ENCODE measurements at places on chromosomes 12 and 14. TPM values are rescaled to one million over a fixed set of nuclear protein-coding genes. Genes with fewer than 3 reads are reported as not detected.

- no peak for DNase-seq
Observed at GRCh38 chr12:51904951-51905470, 2.3 kb upstream of the ACVRL1 start.

GRCh38 chr12:52097045-52097666, 17.7 kb downstream of the SMIM41 start:
- no peak for DNase-seq

GRCh38 chr12:124758266-124759220, 105.1 kb downstream of the SCARB1 start:
- no peak for DNase-seq

GRCh38 chr12:21940549-21941505, at the start of gene ABCC9:
Gene ABCC9 (minus strand): TSS chr12:21941426. CDS start chr12:21936674, 4,752 bp downstream.
- DNase-seq: no peak

GRCh38 chr14:59454139-59454538, 11.0 kb downstream of the GPR135 start:
- no peak for DNase-seq

- no peak for DNase-seq
Observed at GRCh38 chr12:130367523-130367922, 29.8 kb downstream of the PIWIL1 start.

DNA sequence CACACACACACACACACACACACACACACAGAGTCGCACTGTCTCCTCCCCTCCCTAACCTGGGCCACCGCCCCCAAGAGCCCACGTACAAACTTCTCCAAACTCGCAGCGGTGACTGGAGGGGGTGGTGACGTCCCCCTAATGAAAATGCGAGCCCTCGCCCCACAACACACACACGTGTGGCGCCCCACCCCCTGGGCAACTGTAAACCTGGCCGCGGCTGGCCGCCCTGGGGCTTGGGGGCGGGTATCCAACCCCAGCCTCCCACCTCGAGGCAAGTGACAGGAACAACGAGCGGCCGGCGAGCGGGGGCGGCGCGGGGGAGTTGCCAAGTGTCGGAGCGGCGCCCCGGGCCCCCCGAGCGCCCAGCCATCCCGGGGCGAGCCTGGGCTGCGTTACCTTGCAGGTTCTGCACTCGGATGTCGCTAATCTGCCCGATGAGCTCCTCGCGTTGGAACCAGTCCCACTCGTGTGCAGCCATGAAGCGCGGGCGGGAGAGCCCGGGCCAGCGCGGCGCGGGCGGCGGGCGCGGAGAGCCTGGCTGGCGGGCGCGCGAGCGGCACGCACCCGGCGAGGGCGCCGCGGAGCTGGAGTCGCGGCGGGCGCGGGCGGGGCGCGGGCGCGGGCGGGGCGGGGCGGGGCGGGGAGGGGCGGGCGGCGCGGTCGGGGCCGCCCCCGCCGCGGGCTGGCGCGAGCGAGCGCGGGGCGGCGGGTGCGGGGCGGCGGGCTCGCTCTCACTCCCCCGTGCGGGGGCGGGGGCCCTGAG, at the start of gene CLMN:
Gene CLMN, minus strand, starts transcription at position 597 of the 766 bp plus-strand sequence. Its CDS starts 116 bp downstream, at position 481.
- DNase-seq: peak; percentile 45

- DNase-seq: no peak
Observed at GRCh38 chr12:124620606-124621295, 53.3 kb upstream of the NCOR2 start.

- DNase-seq: no peak
Observed at GRCh38 chr12:123363390-123363739, 1.3 kb downstream of the SBNO1 start.

DNA sequence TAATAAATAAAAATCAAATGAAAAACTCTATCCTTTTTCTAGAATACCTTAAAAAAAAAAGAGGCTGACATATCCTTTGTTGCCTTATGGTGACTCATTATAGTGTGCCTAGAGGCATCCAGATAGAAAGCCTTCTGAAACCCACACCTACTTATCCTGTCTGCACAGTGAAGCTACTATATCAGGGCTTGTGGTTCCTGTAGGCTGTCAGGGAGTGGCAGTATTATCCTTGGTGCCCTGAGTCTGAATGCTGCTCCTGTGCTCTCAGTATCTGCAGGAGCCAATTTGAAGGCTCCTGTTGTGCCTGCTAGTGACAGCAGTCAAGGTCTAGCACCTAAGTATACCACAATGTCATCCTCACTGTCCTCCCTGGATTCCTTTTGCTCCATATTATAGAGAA, 168.4 kb upstream of the AVPR1A start:
- DNase-seq: no peak

DNA sequence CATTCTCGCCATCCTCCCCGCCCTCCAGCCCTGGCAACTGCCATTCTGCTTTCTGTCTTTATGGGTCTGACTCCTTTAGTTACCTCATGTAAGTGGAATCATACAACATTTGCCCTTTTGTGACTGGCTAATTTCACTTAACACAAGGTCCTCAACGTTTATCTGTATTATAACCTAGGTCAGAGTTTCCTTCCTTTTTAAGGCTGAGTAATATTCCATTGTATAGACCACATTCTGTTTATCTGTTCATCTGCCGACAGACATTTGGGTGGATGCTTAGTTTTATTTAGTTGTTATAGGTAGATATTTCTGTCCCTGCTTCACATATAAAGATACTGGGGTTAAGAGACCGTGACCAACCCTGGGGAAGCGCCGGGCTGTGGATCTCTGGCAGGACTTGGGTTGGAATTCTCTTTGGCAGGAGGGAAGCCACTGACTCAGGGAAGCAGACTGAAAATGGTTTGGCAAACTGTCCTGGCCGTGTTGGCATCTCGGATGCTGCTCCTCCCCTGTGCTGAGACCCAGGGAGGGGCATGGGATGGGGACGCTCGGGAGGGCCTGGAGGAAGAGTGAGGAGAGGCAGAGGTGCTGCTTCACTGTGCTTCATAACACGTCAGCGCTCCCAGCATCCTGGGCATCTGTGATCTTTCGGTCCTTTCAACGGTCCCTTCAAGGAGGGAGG, 38.9 kb downstream of the TEAD4 start:
- no peak for DNase-seq

- peak; percentile 80 for DNase-seq
Observed at GRCh38 chr12:50088577-50089335, 3.6 kb downstream of the SMARCD1 start.

- DNase-seq: no peak
Observed at GRCh38 chr12:7666595-7666994, 887 bp upstream of the APOBEC1 start.

DNA sequence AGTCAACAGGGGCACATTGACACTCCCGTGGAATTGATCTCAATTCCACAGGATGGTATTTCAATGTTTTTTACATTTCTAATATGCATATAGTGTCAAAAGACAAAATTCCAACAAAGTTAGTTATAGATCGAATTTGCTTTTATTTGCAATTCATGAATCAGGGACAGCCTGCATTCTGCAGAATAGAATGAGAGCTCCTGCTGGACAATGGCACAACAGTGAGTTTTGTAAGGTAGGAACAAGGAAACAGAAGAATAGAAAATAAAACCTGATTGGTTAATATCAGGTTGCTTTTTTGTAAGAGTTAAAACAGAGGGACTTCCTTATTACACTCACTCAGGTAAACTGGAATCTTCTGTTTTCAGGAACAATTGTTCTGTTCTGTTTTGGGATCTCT, 32.8 kb upstream of the NEDD1 start:
- no peak for DNase-seq

- peak; percentile 94 for DNase-seq
Observed at GRCh38 chr14:65847075-65847847, 434.7 kb downstream of the FUT8 start.

Gene CCDC175
- not detected for total RNA-seq

Gene GLS2
- total RNA-seq: 1.1 TPM

Gene SERPINA1
- total RNA-seq: 0.49 TPM

Gene ACACB
- 15.1 TPM for total RNA-seq

Gene CBLN3
- total RNA-seq: 7.1 TPM
